ENCODE measurements at places on chromosomes 3 and 15. TPM values are rescaled to one million over a fixed set of nuclear protein-coding genes. Genes with fewer than 3 reads are reported as not detected.

CEP152 gene
- 13.9 TPM for total RNA-seq

SLC2A2 gene
- 0.13 TPM for total RNA-seq

MGLL gene
- total RNA-seq = 2.1 TPM

GABRA5 gene
- not detected for total RNA-seq

DNAJB11 gene
- 87.9 TPM for total RNA-seq

SUMF1 gene
- 15.5 TPM for total RNA-seq

SPATA12 gene
- 0.10 TPM for total RNA-seq
